ENCODE measurements at places on chromosomes 16 and 17.

DNA sequence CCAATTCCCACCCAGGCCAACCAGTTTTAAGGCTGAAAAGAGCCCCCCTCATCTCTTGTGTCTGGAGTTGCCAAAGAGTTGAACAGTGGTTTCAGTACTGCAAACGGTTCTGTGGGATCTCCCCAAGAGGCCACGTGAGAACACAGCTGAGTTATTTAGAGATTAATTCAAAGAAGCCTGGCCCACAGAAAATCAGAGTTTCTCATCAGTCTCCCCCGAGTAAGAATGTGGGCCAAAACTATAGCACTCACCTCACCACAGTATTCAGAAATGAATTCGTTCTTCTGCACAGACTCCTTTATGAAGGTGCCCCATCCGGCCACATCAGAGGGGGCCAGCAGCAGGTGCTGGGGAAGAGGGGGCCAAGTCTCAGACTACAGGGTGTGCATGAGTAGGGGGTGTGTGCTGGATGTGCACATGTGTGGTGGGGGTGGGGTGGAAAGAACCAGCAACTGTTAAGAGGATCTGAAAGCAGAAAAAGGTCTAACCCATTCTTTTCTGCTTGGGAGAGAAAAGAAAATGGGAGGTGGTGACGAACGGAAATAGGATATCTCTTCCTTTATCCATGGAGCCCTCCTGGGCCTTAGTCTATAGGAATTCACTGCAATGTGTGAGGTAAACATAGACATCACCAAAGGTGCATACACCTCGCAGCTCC, 22.6 kb downstream of the CNTNAP1 start:
- no peak for DNase-seq

GRCh38 chr16:24991349-24991748, 23.8 kb downstream of the ARHGAP17 start:
- no peak for DNase-seq

GRCh38 chr16:11572301-11572995, 14.3 kb downstream of the LITAF start:
- DNase-seq, result no peak

DNA sequence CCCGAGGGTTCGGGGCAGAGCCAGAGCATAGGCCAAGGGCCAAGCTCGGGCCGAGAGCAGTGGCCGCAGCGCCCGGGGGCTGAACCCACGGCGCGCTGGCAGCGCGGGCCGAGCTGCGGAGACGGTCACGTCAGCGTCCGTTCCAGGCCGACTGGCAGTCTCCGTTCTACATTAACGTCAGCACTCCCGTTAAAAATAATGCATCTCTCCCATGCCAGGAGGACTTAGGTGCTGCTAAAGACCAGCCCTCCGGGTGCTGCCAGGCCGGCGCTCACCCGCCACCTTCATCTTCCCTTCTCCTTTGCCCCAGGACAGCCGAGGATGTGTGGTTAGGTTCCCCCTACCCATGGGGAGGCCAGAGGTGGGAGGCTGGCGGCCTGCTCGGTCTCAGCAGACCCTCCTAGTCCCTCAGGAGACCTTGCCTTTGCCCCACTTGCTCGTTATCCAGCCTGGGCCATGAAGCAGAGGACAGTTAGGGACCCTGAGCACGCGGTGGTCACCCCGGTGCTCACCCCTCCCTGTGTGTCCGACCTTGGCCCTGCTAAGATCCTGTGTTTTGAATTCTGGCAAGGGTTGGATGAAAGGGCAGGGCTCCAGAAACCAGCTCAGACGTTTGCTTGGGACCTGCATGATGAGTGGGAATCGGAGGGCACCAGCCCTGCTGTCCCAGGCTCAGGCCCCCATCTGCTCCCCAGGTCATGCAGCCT, 572 bp downstream of the MPG start:
- DNase-seq, result no peak

DNA sequence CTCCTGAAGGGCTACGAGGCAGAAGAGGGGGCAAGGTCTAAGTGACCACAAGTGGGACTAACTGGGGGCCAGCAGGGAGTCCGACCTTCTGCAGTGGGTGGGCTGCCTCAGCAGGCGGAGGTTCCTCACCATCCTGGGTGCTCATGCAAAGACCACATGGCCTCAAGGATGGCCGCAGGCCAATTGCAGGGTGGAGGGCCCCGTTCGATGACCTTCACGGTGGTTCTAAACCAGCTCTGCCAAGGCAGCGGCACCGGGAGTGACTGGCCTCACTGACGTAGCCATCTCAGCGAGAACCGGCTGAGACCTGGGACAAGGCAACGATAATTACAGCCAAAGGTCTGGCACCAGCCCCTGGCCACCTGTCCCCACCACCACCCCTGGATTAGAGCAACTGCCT, 5.7 kb downstream of the SMIM5 start:
- DNase-seq, result no peak

- DNase-seq, result no peak
Measured at GRCh38 chr16:13322336-13322735, 420.9 kb downstream of the SHISA9 start.

DNA sequence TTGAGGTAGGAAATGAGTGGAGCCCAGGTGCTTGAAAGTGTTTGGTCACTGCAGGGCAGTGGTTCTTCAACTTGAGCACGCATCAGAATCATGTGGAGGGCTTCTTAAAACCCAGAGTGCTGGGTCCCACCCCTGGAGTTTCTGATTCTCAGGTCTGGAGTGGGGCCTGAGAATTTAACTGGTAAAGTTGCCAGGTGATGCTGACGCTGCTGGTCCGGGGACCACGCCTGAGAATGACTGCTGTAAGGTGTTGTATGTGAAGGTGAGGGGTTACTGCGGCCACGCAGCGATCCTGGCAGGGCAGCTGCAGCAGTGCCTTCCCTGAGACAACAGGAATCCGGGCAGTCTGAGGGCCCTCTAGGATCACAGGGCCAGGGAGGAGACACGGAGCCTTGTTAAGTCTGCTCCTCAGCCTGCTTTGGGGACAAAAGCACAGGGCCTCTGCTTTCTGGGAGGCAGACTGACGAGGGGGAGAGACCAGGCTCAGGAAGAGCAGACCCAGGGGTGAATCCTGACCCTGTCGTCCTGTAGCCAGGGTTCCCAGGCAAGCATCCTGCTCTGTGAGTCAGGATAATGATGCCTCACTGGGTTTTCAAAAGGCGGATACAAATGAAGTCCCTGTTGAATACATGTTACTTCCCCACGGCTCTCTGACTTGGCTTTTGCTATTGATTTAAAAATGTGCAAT, 16.2 kb downstream of the CCDC42 start:
- no peak for DNase-seq

DNA sequence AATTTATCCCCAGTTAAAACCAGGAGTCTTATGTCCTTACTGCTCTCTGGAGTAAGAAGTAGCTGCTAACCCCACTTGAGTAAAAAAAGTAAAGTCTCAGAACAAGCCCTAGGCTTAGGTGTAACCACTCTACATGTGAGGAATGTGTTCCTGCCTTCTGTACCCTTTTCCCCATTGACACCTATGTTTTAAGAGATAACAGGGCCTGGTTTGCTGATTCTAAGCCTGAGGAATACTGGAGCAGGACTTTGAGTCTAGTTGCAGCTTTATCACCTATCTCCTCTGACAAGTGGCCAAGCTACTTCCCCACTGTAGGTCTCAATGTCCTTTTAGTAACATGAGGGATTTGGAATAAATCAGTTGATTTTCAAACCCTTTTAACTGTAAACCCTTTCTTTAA, 40.2 kb downstream of the REXO5 start:
- DNase-seq, result no peak

- DNase-seq, result no peak
Measured at GRCh38 chr17:46071796-46072195, 72.7 kb downstream of the STH start.

DNA sequence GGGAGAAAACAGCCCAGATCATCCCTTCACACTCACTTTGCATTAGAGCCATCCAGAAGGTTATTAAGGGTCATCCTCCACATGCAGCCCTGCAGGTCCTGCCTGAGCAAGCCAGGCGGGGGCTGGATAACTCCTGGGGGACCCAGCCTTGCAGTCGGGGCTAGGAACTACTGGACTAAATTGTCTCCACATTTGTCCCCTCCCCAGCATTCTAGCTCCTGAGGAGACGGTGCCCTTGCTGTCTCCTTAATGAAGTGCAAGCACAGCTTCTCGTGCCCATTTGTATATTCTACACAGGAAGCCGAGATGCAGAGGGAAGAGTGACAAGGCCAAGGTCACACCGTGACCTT, 185.2 kb downstream of the C16orf95 start:
- no peak for DNase-seq

- DNase-seq, result no peak
Measured at GRCh38 chr16:17657045-17657444, 186.3 kb upstream of the XYLT1 start.

GRCh38 chr16:23786964-23787561, 32.2 kb downstream of the CHP2 start:
- no peak for DNase-seq

GRCh38 chr17:80913928-80914821, 77.5 kb upstream of the CHMP6 start:
- no peak for DNase-seq

GRCh38 chr17:17877529-17878358, 41.0 kb upstream of the SREBF1 start:
- DNase-seq, result no peak

DNA sequence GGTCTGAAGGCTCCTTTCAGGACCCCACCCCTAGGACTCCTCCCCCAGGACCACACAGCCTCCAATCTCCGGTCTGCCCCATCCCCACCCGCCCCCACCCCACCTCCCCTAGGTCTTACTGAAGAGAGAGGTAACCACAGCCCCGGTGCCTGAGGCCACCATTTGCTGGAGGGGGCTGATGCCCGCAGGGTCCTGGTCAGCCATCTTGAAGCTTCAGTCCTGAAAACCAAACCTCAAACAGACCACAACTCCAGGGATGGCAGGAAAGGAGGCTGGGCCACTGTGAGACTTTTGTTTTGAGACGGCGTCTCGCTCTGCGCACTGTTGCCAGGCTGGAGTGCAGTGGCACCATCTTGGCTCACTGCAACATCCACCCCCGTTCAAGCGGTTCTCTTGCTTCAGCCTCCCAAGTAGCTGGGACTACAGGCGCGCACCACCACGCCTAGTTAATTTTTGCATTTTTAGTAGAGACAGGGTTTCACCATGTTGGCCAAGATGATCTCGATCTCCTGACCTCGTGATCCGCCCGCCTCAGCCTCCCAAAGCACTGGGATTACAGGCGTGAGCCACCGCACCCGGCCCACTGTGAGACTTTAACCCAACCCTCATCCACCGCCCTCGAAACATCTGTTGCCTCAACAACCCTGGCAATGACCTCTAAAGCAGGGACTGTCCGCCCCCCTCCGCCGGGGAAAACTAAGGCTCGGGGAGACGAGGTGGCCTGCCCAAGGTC, 1.1 kb downstream of the SLC25A39 start:
- DNase-seq, result no peak

DNA sequence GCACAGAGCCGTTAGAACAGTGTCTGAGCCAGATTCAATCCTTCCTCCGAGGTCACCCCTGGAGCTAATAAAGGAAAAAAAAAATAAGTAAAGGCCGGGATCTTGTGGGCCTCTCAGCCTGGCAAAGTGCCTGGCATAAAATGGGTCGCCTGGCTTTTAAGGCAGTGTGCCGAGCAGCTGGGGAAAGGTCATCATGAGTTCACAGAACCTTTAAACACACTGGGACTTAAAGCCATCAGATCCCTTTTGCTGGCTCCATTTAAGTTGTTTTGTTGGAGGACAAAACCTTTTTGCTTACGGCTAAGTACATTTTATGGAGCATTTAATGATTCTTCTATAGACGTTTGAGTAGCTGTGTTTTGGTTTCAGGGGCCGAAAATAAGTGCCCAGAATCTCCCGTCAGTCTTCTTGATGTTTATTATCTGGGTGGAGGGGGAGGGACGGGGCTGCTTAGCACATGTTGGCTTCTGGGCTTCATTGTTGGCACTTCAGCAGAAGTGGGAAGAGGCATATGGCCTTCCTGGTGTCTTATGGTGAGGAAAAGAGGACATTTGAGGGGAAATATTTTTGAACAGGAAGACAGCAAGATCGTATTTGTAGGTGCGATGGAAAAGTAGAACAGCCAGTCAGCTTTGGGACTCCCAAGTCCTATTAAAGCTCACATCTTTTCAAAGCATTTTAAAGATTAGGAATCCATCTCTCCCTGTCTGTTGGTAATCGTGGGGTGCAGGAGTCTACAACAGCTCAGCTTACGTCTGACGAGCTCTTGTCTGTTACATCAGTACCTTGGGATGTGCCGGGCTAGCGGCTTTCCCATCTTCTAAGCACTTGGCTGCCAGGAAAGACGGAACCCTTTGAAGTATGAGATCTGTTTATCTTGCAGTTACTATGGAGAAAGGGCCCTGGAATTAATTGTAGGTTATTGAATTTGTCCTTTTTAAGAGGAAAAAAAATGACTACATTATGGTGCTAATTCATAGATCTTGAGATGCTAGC, 31.1 kb downstream of the RBFOX1 start:
- no peak for DNase-seq
